Stimulated activated CD4-positive, alpha-beta T cell treated with anti-CD3 and anti-CD28 coated beads, Interleukin-1b, Interleukin-23, amount 100 ng/mL, for 1 hour (primary cell): ENCODE measurements at places on chromosomes 4 and X.

GRCh38 chrX:50813843-50814661, at the start of gene SHROOM4:
Gene SHROOM4 (minus strand): TSS chrX:50814194. CDS start chrX:50814018, 176 bp downstream.
- DNase-seq = no peak

DNA sequence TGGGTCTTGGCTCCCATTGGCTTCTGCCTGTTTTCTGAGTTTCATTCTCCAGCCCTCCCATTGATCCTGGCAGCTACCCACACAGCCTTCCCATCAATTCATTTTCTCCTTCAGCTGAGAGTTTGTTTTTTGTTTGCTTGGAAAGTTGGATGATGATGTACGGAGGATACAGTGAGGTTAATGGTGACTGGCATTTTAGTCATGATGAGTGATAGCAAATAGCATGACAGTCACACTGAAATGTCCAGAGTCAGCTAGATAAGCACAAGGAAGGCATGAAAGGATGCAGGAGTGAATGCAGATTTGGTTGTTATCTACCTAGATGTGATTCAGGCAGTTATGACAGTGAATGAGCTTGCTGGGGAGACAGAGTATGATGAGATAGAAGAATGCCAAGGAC, 30.6 kb upstream of the LCORL start:
- no peak for DNase-seq

DNA sequence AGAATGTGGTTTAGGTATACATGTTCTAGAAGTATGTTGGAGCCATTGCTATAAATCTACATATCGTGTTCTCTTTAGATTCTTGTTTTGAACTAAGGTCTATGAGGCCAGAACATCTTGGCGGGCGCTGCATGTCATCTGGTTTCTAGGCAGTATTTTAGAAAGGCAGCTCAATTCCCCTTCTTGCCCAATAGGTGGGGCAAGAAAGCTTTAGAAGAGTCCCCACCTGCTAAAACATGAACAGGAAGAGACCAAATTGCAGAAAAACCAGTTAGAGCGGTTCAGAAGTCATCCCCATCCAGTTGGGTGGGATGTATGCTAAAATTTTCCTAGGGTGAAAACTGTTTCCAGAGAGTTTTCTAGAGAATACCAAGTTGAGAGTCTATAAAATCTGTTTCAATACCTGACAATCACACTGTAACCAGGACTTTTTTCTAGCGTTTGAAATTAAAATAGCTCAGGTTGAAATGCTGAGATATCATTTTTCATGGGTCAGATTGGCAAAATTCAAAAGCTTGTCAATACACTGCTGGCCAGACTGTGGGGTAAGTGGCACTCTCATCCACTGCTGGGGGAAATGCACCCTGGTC, 17.5 kb upstream of the SH3KBP1 start:
- no peak for DNase-seq

DNA sequence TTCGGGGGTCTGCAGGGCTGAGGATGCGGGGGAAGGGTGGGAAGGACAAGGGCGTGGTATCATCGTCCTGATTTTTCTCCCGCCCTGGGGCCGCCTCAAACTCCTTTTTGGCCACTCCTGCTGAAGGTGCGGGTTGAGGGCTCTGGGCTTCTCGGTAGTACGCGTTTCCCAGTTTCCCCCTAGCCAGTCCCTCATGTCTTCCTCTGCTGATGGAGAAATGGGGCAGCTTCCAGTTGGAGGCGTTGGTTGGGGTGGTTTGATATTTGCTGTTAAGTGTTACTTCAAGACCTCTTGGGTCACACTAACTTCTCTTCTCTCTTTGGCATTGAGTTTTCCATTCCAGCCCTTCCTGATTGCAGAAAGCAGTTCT, 482 bp downstream of the GSTCD start:
- DNase-seq = no peak

GRCh38 chrX:102684772-102685520, 27.3 kb upstream of the GPRASP2 start:
- no peak for DNase-seq

DNA sequence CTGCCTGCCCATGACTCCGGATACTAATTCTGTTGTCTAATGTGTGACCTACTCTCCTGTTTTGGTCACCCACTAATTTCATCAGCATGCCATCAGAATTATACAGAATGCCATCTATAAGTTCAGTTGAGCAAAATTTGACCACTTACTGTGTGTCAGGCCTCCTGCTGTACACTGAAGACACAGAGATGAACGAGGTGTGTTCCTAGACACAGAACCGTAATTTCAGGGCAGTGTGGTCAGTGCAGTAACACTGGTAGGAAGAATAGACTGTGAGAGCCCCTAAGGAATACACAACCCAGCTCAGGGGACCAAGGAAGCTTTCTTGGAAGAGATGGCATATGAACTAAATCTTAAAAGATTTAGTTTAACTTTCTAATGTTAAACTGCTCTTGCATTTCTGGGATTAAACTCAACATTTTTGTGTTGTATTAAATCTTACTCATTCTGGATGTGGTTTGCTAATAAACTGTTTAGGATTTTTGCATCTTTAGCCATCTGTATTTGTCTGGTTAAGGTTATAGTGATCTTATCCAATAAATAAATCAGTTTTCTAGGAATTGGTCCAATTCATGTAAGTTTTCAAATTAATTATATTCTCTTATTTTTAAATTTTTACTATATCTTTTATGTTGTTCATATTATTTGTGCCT, 34.3 kb downstream of the KANTR start:
- no peak for DNase-seq

GRCh38 chr4:48065587-48066052, 49.0 kb downstream of the NIPAL1 start:
- DNase-seq = no peak

- DNase-seq = no peak
Observed at GRCh38 chr4:162839814-162840213, 326.9 kb downstream of the NAF1 start.

DNA sequence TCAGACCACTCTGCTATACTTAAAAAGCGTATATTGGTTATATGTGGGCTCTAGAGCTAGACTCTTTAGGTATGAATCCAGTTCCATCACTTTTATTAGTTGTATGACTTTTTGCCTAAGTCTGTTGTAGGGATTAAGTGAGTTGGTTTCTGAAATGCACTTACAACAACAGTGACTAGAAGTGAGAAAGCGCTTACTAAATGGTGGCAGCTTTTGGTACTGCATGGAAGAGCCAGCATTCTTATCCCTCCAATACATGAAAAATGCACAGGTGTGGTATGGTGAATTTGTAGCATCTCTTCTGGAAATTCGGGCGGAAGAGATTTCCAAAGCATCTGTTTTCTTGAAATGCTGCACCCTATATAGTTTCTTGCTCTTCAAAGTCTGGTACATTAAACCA, 117.1 kb downstream of the SPANXA1 start:
- DNase-seq = no peak

DNA sequence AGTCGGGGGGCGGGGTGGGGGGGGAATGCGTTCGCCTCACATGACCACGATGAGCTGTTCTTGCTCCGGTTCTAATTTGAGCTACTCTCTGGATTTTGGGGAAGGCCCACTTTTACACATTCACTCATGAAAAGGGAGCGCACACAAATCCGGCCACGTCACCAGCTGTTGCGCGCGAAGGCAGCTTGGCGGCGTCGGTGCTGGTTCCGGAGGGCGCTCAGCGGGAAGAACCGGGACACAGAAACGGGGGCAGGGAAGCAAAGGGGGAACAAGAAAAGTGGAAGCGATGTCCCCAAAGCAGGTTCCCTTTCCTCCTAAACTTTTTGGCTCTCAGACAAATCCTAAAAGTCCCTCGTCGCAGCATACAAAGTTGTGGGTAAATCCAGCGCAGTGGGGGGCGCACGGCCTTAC, 605 bp downstream of the ANXA5 start:
- no peak for DNase-seq

DNA sequence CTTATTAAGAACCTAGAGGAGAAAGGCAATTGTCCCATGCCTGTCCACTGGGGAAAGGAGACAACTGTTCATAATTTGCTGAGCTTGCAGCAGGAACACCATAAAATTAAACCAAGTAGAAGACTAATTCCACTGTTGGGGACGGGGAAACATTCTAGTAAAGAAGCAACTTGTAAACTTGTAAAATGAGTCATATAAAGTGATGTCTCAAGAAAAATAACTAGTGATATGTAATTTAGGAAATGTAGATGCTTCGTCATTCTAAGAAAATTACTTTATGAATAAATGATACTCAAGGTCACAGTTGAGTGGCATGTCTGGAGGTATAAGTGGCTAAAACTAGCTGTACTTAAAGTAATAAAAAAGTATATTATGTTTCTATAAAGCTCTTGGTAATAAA, 121.2 kb upstream of the MID1 start:
- DNase-seq = no peak

DNA sequence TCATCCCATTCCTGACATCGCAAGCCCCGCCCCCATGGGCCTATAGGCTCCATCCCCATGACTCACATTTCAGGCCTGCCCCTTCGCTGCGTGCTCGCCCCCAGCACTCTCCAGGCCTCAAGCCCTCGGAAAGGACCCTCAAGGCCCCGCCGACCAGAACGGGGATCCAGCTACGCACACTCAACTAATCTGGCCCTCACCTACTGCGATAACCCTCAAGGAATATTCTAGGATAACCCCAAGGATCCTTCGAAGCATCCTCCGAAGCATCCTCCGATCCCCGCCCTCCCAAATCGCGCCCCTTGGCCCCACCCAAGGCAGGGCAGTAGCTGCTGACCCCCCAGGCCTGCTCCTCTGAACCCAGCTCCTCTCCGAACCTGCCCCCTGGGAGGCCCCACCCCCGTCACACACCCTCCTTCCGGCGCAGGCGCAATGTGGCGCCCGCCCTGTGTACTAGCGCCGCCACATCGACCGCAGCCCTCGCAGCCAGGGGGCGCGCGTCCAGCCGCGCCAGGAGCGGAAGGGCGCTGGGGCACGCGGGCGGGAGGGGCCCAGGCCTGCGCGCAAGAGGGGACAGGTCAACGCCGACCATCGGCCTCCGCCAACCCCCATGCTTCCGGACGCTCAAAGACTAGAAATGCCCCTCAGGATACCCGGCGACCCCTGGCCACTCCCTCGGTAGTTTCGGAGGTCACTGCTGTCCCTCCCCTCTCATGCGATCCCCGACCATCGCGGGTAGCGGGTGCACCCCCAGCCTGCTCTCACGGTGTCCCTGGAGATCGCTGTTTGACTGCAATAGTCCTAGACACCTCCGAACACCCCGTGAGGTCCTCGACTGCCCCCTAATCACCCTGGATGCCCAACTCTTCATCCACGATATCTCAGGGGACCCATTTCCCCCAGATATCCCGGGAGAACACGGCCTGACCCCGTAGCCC, 6.4 kb upstream of the MAGIX start:
- DNase-seq = no peak

DNA sequence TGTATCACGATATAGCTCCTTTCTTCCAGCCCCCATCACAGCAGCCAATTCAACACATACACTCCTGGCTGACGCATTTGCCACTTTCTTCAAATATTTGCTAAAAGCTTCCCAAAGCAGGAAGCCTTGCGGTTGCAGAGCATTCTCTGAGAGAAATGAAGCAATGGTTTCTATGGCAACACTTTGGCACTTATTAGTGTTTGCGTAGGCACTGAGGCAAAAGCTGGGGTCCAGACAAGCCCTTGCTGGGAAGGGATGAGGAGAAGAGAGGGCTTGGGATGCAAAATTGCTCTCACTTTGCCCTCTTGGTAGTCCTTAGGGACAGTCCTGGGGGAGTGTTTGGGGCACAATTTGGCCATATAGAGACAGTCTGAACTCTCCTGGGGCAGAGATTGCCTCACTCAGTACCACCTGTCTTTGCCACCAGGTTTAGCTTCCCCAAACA, 55.0 kb upstream of the PAK3 start:
- no peak for DNase-seq

GRCh38 chrX:48945517-48946348, 11.7 kb downstream of the OTUD5 start:
- no peak for DNase-seq

DNA sequence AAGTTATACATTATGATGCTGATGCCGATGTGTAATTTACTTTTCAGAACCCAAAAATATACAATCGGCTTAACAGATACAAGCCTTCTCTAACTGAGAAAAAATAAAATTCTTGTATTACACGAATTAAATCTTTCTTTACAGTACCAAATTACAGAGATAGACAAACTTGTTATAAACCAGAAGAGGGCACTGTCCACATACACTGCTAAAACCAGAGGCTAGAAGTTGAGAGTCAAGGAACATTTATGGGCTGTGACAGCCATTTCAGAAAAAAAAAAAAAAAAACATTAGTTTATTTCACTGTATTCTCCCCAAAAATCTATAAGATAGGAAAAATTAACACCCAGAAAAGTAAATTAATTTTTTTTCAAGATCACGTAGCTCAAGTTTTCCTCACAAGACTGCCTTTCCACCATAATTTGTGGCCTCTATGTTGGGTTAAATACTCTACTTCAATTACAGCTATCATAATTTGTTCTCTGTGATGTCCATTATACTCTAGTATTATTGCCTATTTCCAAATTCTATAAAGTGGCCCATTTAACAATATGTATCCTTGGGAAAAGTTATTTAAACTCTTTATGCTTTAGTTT, 12.0 kb downstream of the EREG start:
- no peak for DNase-seq

GRCh38 chr4:166257891-166258290, 384.9 kb downstream of the TLL1 start:
- no peak for DNase-seq

DNA sequence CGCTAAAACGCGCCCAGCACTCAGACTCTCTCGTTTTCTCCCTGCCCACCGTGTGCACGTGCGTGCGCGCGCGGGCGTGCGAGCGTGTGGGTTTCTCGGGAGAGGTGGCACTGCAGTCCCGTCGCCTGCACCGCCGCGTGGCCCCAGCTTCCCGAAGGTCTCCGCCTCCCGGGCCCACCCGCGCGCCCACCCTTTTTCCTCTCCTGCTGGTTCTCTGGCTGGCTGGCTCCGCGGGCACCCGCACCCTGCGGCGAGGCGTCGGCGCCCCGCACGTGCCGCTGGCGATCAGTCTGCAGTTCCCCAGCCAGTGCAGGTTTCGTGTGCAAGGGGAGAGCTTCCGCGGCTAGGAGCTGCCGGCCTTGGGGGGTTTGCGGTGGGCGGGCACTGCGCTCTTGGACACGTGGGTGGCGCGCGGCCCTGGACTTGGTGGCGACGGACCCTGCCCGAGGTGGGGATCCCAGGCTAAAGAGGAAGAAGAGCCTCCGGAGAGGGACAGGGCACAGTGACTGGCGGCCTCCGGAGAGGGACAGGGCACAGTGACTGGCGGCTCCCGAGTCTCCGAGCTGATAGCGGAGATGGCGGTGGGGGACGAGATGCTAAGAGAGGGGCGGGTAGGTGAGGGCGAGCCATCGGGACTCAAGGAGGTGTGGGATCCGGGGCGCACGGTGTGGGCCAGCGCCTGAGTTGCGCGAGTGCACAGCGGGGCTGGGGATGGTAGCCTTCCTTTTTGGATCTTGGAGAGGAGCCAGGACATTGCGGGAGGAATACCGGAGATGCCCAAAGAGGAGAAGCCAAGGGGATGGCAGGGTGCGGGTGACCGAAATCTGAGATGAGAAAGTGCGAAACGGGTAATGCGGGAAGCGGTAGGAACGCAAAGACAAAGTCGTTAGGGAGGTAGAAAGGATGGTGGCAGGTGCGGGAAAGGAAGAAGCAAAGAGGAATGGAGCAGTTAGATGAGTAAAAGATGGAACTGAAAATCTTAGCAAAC, at the start of gene FAM184B:
Gene FAM184B (minus strand): TSS at position 322 of the 988 bp plus-strand sequence. CDS start 322 bp downstream, outside the sequence.
- DNase-seq = no peak
